ENCODE measurements at places on chromosomes 3 and 15.

GRCh38 chr3:177351206-177351605, 153.9 kb upstream of the TBL1XR1 start:
- DNase-seq: no peak

- DNase-seq: no peak
Observed at GRCh38 chr3:15458212-15458780, 30.9 kb downstream of the EAF1 start.

DNA sequence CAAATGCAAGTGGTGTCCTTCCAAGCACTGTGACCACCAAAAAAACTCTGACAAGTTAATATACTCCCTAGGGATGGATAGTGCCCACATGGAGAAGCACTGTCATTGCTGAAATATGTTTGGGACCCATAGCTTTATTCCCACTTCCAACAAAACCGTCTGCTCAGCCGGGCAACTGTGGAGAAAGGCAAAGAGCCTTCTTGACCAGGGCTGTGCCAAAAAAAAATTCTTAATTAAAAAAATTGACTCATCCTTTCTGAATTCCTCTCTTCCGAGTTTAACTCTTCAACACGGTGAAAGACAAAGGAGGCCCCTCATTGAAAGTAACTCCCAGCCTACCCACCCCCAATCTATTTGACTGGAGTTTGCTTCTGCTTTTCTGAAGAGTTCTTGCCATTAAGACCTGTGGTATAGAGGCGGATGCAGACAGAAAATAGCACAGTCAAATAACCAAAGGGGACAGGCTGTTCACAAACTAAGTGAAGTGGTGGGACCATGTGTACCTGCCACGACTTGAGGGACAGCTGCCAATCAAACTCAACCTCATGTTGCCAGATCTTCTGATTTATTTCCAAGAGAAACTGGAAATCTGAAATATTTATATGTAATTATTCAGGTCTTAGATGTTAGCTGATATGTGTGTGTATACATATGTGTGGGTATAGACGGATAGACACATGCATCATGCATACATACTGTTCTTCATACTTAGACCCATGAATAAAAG, 135.4 kb upstream of the PFN2 start:
- DNase-seq: no peak

DNA sequence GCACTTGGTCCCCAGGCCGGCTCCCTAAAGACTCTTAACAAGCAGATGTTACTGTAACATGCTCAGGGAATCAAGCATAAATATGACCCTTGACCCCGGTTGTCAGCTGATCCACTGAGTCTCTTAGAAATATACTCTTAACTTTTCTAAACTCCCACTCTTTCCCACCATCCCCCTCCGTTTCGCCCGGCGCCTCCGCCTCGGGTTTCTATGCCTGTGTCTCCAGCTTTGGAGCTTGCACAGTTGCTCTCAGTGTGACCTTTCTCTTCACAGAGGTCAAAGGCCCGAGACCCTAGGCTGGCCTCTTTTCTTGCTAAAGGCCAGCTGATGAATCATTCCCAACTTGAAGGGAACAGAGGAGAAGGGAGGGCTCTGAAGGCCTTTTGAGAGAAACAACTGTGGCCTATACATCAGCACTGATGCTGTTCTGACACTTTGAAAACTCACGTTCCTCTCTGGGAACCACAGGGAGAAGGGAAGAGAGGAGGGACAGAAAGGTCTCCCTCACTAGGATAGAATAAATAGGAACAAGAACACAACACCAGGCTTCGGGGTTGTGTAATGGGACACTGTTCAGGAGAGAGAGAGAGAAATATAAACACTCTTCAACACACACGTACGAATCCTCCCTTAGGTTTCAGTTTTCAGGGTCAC, 484.5 kb upstream of the NR2F2 start:
- DNase-seq: no peak

DNA sequence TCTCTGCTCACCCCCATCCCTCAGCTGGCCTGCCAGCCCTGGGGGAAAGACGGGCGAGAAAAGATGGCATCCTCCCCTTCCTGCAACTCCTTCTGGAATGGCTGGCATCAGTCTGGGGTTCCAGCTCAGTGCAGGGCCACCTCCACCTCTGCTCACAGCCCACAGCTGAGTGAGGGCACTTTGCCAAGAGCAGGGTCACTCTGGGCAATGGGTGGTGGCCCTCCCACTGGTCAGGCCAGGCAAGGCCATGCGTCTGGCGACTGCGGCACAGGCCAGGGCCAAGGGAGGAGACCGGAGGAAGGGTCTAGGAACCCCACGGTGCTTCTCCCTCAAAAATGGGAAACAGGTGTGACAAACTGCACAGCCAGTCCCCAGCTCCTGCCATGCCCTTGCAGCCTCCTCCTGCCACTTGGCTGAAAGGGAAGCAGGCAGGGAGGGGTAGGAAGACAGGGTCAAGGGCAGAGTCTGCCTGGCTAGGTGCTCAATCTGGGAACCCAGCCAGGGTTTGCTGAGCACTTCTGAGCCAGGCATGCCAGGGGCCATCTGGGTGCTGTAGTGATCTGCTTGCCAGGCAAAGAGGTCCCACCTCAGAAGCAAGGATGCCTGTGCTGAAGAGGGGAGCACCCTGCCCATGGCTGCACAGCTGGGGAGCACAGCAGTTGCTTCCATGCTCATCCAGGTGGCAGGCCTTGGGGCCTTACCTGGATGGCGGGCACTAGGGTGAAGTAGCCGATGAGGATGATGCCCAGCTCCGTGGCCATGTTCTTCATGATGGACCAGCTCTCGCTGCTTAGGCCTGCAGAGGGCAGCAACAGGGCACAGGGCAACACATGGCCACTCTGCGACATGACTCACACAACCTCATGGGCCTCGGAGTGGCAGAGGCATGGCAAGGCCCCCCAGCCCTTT, 41.2 kb downstream of the PTPN23 start:
- no peak for DNase-seq

GRCh38 chr3:142990721-142991120, 10.6 kb upstream of the U2SURP start:
- no peak for DNase-seq

DNA sequence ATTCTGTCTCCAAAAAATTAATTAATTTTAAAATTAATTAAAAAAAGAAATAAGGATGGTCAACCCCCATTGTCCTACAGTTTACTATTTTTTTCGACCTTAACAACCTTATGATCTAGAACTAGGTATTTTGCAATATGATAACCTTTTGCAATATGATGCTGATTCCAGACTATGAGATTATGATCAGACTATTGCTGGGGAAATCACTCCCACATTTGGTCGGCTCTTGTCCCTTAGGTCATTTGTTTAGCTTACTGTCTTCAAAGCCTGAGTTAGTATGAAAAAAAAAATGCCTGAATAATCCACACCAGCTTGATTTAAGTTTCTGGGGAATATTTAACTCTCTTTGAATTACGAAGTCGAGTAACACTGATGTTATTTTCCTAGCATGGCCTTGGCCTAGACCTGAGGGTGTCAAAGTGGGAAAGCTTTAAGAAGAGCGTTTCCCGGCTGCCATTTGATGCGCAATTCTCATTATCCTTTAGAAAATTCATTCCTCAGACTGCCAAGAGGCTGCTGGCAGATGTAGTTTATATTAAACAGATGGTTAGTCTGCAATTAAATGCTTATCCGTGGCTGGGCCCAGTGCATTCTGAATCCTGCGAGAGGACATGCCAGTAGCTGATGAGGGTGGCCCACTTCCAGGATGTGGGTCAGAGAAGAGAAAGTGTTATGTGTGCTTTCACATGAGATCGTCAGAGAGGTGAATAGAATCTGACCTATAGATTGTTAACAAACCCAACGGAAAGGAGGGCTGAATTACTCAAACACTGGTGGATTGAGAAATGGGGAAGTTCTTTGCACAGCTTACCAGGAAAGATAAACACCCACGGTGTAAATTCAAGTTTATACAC, 496.0 kb upstream of the THBS1 start:
- no peak for DNase-seq

DNA sequence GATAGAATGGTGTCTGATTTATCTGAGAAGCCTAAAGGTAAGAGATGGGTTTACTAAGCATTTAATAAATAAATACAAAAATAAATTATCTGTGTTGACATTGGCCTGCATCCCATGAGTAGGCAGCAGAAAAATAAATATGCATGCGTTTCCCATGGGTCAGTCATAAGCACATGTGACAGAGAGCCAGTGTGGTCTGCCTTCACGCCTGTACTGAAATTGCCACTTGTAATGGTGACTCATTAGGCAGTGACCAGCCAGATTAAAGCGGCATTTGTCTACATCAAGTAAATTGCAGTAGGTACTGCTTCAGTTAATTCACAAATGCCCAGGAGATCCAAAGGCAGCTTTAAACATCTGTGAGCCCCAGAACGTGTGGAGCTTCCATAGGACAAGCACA, 399.6 kb downstream of the NAALADL2 start:
- DNase-seq: no peak

DNA sequence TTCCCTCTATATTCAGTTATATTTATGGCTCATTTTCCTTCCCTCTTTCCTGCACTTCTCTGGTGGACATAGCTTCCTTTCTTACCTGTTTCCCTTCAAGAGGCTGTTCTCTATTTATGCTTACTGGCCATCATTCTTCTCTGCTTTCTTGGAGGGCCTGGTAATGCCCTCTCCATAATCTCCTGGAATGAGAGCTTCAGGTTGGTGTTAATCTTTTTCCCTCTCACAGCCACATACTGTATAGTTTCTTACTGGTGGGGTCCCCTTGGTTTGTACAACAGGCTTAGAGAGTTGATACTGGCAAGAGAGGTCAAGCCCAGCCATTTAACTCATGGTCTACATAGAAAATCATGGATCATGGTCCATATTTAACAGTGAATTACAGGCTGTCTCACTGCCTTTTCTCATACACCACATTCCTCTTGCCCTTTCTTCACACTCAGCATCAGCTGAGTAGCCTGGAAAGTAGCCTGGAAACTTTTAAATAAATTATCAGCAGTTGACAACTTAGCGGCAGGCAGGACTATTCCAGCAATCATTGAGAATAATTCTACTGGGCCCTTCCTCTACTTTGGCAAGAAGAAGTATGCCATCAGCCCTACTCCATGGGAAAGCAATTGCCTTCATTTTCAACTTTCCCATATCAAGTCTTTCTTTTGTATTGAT, 38.0 kb upstream of the DPH6 start:
- no peak for DNase-seq

- no peak for DNase-seq
Observed at GRCh38 chr3:124763206-124763605, 33.0 kb downstream of the UMPS start.
